ENCODE measurements at places on chromosomes 5 and 9.

GRCh38 chr5:21121213-21121612 lies 1133.2 kb upstream of the CDH18 start:
- DNase-seq, result no peak

DNA sequence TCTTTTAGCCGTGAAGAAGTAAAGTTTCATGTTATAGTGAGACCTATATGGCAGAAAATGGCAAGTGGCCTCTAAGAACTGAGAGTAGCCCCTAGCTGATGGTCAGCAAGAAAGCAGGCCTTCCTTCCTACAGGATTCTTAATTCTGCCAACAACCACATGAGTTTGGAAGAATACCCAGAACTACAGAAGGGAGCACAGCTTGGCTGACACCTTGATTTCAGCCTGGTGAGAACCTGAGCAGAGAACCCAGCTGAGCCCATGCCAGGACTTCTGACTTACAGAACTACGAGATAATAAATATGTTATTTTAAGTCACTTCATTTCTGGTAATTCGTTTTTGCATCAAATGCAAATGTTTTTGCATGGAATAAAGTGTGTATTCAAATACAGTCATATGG lies 5.9 kb upstream of the FBXL17 start:
- no peak for DNase-seq

GRCh38 chr9:105073147-105073546 lies 145.2 kb upstream of the ABCA1 start:
- DNase-seq, result no peak

- no peak for DNase-seq
Observed at GRCh38 chr9:128987805-128988204, 40.3 kb downstream of the NUP188 start.

DNA sequence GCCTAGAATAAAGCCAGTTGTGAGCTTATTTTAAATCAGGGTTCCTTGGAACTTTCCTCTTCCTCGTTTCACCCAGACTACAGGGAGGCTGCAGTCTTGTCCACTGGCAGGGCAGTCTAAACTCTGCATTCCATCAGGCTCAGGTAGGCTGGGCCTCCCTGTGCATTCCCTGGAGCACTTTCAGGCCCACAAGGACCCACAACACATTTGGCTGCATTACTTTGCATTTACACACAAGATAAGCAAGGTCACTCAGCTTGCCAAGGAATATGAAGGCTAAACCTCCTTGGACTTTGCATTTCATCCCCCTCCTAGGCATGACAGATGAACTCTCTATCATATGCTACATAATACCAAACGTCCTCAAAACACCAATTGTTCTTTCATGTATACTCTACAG lies 104.2 kb downstream of the MARCHF3 start:
- no peak for DNase-seq
